ENCODE measurements at places on chromosomes 7 and 10.

GRCh38 chr7:11754933-11755332, 77.1 kb downstream of the THSD7A start:
- DNase-seq, result no peak

GRCh38 chr7:140314573-140315480, 83.5 kb downstream of the SLC37A3 start:
- DNase-seq, result no peak

DNA sequence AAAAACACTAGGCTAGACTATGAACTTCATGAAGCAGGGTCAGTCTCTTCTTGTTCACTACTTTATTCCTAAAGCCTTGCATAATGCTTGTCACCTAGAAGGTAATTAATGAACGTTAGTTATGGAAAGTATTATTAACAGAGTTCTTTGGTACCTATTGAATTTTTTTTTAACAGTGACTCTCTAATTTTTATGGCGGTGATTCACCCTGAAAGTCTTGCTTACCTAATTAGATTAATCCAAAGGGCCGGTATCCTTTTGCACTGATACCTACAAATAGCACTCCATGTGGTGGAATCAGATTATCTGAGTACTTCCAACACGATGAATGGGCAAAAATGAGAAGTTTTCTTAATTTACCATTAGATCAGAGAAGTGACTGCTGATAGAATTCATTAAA, 31.7 kb downstream of the STAM start:
- DNase-seq, result no peak

GRCh38 chr7:98210513-98211220, 572 bp upstream of the BHLHA15 start:
- no peak for DNase-seq

GRCh38 chr10:98106531-98106930, 27.9 kb upstream of the R3HCC1L start:
- DNase-seq, result no peak

GRCh38 chr7:80182630-80183276, 48.1 kb downstream of the GNAI1 start:
- no peak for DNase-seq

DNA sequence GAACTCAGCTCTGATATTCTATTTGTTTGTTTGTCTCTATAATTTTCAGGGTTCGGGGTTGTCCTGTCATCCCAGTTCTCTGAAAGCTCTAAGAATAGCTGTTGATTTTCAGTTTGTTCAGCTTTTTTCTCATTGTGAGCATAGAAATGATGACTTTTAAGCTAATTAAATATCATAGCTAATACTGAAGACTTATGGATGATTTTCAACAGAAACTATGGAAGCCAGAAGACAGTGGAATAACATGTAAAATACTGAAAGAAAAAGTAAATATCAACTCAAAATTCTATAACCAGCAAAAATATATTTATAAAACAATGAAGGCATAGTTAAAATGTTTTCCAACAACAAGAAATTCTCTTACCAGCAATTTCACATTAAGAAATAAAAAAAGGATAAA, 96.4 kb upstream of the ETV1 start:
- DNase-seq, result no peak

- no peak for DNase-seq
These were observed 23.9 kb downstream of the NT5C3A start for GRCh38 chr7:33038639-33039038.

GRCh38 chr7:77912293-77912692, 113.7 kb downstream of the PHTF2 start:
- DNase-seq, result no peak

GRCh38 chr7:31488562-31489203, 25.2 kb upstream of the ITPRID1 start:
- no peak for DNase-seq

- DNase-seq, result no peak
These were observed 50.7 kb downstream of the SYPL1 start for GRCh38 chr7:106061301-106061979.

DNA sequence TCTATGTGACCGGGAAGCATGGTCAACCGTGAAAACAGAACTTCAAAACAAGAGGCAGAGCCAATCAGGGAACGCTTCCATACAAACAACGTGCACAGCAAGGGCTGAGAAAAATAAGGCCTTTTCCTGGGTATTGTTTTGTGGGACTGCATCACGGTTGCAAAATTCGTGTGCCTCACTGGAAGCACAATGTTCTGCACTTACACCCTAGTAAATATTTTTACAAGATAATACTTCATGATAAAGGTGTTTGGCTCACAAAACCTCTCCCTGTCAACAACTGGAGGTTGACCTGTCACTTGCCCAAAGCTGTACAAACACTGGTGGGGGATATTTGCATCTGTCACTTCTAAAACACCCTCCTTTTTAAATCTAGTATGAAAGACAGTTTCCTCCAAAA, 37.0 kb downstream of the KLF6 start:
- DNase-seq, result no peak

DNA sequence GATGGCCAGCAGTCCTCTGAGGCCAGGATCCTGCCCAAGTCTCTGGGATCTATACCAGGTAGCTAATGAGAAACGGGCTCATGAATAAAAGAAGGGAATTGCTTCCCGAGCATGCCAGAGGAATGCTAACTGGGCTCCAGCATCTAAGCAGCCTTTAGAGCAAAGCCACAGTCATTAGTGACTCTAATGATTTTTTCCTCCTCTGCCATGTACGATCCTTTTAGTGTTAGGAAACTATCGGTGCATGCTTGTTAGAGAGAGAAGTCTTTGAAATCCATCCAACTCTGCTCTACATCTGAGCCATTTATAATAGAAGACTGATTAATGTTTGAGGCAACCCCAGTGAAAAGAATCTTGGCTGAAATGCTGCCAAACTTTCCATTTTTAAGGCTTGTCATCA, 124.9 kb upstream of the TCERG1L start:
- peak; percentile 29 for DNase-seq

DNA sequence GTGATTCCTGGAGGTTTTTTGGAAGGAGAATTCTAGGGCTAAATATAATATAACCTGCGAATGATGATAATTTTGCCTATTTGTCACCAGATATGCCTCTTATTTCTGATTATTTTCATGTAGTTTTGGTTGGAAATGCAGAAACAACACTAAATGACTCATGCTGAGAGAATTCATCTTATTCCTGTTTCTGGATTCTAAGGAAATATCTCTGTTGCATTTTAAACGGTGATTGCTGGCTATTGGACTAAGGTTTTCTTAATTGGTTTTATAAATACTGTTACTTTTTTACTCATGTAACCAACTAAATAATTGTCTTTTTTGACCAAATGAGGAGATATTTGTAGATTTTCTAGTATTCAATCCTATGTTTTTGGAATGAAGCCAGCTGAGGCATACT, 204.9 kb upstream of the NPSR1 start:
- no peak for DNase-seq

DNA sequence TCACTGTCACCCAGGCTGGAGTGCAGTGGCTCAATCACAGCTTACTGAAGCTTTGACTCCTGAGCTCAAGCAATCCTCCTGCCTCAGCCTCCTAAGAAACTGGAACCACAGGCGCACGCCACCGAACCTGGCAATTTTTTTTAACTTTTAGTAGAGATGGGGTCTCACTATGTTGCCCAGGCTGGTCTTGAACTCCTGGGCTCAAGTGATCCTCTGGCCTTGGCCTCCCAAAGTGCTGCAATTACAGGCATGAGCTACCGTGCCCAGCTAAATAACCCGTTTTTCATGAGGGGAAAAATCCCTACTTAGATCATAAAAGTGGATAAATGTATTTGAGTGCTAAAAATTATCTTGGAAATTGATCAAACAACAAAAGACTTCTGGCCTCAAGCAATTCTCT, 200.5 kb upstream of the IMMP2L start:
- DNase-seq, result no peak

DNA sequence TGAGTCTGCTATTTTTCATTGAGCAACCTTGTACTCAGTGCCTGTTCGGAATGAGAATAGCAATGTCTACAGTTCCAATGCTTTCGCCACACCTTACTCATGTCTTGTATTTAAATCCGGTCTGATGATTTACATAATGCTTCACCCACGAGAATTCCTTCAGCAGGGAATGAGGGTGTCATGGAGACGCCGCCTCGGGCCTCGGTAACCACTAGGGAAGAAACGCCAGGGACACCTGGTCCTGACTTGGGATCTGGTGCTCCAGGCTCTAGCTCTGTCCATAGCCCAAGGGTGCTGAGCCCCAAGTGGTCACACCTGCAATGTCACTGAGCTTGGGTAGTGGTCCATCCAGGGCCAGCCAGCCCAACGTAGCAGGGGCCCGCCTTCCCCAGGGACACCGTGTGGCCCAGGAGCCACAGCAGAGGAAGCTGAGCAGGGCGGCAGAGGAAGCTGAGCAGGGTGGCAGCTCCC, 37.4 kb downstream of the PRKAG2 start:
- DNase-seq, result no peak

DNA sequence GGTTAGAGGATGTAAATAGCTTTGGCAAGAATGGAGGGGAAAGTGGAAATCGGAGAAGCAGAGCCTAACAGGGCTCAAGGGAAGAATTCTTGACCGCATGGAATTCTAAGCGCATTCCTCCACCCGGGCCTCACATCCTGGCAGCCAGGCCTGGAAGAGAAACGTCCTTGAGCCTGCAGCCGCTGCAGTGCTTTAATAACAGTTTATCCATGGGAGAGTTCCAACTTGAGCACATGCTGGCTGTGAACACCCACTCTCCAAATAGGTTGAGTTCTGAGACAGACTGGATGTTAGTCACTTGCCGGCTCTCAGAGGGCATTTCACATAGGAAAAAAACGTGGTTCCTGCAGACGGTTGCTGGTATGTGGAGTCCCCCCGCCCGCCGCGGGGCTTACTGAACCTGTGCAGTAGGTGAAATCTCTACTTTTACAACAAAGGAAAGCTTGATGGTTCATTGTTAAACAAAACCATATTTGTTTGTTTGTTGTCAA, 61.4 kb upstream of the STEAP1B start:
- DNase-seq, result peak; percentile 98

DNA sequence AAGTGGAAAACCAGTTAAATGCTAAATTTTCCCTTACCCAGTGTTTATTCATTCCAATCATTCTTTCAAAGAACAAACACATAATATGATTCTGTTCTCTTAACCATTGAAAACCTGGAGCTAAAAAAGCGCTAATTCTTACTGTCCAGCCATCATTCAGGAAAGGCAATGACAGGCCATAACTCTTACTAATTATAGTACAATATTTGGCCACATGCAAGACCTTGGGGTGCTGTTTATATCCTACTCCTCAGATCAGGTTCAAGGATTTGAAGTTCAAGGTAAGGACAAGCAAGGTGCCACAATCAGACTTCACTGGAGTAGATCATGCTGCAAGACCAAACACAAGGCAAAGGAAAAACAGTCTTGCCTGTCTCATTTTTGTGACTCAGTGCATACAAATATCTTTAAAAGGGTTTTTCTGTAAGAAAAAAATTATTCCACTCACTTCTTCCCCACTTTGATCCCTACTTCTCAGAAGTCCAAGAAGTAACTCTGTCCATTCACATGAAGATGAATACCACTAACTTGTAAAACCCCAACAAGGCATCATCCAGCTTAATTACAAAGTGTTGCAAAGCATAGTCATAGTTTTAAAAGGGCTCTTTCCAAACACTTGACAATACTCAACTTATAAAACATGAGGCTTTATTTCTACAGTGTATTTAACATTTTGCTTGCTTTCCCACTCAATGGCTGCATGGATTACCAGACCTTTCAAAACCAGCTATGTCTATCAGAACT, 153.0 kb downstream of the DOCK4 start:
- DNase-seq, result no peak

- no peak for DNase-seq
These were observed 553.4 kb upstream of the POM121L12 start for GRCh38 chr7:52482076-52482475.

DNA sequence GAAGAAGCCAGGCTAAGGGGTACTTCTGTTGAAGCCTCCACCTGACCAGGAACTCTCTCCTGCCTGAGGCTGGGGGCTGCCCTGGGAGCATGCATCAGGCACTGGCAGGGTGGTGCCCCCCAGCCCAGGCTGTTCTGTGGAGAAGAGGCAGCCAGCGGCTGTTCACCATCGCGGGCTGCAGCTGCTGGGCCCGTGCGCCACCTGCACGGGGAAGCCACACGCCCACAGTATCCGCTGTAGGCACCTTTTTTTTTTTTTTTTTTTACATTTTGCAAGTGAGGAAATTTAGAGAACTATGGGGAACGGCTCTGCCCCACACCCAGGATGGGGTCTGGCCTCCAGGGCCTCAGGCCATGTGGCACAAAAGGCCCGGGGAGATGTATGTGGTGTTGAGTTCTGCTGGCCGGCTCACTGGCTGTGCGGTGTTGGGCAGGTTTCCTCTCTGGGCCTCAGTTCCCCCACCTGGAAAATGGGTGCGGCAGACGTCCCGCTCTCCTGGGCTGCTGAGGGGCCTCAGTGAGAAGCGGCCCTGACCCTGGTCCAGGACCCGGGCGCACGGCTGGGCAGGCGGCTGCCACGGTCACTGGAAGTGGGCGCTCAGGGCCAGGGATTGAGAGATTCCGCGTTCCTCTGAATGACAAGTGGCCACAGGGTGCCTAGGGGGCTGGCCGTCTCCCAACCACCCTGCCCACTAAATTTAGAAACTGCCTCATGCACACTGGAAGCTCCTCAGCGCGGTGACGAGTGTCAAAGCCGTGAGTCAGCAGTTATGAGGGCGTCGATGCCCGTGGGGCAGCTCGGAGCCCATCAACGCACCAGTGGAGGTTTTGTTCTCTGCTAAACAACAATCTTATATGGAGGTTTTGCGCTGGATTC, 8.8 kb upstream of the INTS1 start:
- DNase-seq, result peak; percentile 67

GRCh38 chr10:14173706-14174594, 156.8 kb downstream of the FRMD4A start:
- peak; percentile 46 for DNase-seq

- DNase-seq, result no peak
These were observed 28.4 kb downstream of the ARHGAP22 start for GRCh38 chr10:48576501-48576900.

DNA sequence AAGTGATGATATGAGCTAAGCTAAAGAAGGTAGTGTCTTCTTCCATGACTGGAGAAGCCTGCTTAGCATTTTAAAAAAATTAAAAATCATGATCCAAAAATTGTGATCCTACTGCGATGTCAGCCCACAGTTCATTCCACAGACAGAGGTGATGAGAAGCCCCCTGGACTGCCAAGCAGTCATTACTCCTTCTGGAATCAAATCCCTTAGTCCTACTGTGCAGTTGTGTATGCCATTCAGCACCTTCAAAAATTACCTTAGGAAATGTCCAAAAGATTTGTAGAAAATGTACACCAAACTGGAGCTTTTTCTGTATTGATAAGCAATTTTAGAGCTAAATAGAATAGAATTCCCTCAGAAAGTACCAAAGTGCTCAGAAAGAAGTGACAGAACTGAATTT, 283.5 kb upstream of the NFE2L3 start:
- DNase-seq, result no peak

GRCh38 chr10:14727465-14727864, 47.2 kb downstream of the FAM107B start:
- DNase-seq, result no peak

GRCh38 chr7:77524731-77525130, 12.4 kb upstream of the PTPN12 start:
- DNase-seq, result no peak

DNA sequence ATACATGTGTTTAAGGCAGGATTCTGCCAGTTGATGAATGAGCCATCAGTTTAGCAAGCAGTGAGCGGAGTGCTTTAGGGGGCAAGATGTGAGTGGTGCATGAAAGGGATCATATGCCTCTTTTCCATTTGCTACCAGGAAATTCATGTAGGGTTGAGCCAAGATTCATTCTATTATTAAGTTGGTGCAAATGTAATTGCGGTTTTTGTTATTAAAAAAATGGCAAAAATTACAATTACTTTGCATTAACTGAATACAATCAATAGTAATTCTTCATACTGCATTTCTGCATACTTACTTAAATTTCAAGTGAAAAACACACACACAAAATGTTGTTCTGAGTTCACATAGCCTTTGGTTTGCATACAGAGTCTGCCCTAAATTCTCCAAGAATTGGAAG, 30.1 kb upstream of the NAMPT start:
- DNase-seq, result no peak
